ENCODE measurements at places on chromosomes 16 and 17. TPM values are rescaled to one million over a fixed set of nuclear protein-coding genes. Genes with fewer than 3 reads are reported as not detected.

GRCh38 chr16:1991948-1992703, 2.4 kb downstream of the SYNGR3 start:
- peak; percentile 97 for DNase-seq
- H3K27me3 ChIP-seq = peaks cover 58% of the 10 kb centered on the region
- H3K27ac ChIP-seq = no peak overlapping the region
- peaks cover 10% of the 10 kb centered on the region for H3K4me1 ChIP-seq
- no peaks in the 10 kb centered on the region for H3K36me3 ChIP-seq

GRCh38 chr17:78263063-78263735, 31.8 kb downstream of the TMEM235 start:
- no peak overlapping the region for H3K27ac ChIP-seq
- no peaks in the 10 kb centered on the region for H3K36me3 ChIP-seq
- H3K4me3 ChIP-seq = no peak overlapping the region
- H3K27me3 ChIP-seq = no peaks in the 10 kb centered on the region

Gene FBXL19
- 76.7 TPM for total RNA-seq

DNA sequence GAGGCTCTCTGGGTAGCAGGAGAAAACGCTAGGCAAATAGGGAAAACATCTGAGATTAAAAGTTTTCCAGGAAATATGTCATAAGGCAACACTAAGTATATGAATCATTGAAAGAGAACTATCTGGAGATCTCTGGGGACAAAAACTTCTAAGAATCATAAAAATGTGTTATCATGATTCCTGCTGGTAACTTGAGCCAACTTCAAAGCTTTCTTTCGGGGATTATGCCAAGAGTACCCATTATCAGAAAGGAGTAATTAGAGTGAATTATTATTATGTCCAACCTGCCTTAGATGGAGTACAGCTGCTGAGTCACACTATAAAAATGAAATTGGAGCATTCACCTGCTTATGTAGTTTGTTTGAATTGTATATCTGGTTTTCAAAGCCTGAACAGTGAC, 488.5 kb upstream of the SOX9 start:
- DNase-seq = no peak
- no peak overlapping the region for H3K4me3 ChIP-seq
- H3K27ac ChIP-seq = no peak overlapping the region
- H3K4me1 ChIP-seq = no peaks in the 10 kb centered on the region
- H3K27me3 ChIP-seq = no peaks in the 10 kb centered on the region
- H3K36me3 ChIP-seq = no peaks in the 10 kb centered on the region

- H3K4me1 ChIP-seq = peaks cover 3% of the 10 kb centered on the region
- H3K27ac ChIP-seq = no peak overlapping the region
- no peak overlapping the region for H3K4me3 ChIP-seq
Observed at GRCh38 chr17:72199256-72199655, 78.4 kb downstream of the SOX9 start.

Gene ATP2A3
- 2.8 TPM for total RNA-seq

DNA sequence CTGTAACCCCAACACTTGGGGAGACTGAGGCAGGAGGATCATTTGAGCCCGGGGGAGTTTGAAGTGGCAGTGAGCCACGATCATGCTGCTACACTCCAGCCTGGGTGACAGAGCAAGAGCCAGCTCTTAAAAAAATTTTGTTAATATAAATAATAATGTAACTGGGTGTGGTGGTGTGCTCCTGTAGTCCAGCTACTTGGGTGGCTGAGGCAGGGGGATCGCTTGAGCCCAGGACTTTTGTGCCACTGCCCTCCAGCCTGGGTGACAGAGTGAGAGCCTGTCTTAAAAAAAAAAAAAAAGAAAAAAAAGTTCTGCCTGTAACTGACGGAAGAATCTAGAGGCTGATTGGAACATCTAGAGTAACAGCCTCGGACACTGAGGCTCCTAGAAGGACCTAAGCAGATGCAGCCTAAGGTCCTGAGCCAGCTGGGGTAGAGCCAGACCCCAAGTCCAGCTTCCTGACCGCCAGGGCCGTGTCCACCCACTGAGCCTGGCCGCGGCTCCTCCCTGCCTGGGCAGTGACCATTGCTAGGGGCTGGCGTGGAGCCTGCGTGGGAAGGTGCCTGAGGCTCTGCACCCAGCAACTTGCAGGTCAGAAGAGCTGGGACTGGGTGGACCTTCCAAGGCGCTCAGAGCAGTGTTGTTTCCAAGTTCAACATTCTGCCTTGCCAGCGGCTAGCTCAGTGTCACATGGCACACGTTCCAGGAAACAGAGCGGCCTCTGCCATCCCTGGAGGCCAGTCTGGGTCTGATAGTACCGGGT, 209.4 kb upstream of the CIBAR2 start:
- no peaks in the 10 kb centered on the region for H3K36me3 ChIP-seq
- H3K27me3 ChIP-seq = peaks cover 2% of the 10 kb centered on the region

All from neural progenitor cell (in vitro differentiated cells).